T-cell (primary cell): ENCODE measurements at places on chromosomes 3 and 15. TPM values are rescaled to one million over a fixed set of nuclear protein-coding genes. Genes with fewer than 3 reads are reported as not detected.
A peak's percentile ranks its signal among the peaks of the same experiment; 100 is the strongest.

- DNase-seq, result no peak
- H3K4me1 ChIP-seq, result peaks cover 33% of the 10 kb centered on the region
- H3K27ac ChIP-seq, result peak overlapping the region; percentile 72
- no peaks in the 10 kb centered on the region for H3K27me3 ChIP-seq
- H3K4me3 ChIP-seq, result no peak overlapping the region
These were observed 158.7 kb upstream of the BHLHE40 start for GRCh38 chr3:4820296-4821121.

The CERS3 gene
- total RNA-seq, result 1.6 TPM

DNA sequence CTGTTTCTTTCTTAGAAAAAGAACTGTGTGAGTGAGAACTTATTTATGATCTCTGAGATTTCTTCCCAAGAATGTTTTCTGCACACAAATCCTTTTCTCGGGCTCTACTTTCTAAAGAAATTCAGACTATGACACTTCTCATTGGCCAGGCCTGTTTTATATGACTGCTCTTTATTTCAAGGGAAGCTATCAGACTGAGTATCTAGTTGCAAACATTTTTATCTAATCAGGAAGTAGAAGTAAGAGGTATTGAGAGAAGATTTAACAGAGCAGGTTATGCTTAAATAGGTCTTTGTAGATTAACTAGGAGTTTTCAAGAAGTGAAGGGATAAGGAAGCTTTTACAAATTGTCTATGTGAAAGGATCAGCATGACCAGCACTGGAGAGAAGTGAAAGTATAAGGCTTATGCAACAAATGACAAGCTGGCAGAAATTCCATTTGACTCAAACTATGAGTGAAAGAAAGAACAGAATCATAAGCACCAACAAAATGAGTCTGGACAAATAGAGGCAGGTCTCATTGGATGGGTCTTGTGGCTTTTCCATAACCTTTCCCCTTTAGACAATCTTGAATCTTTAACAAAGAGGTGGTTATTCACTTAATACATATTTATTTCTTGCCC is 71.9 kb upstream of the CHL1 start:
- no peaks in the 10 kb centered on the region for H3K27me3 ChIP-seq
- no peaks in the 10 kb centered on the region for H3K36me3 ChIP-seq
- H3K4me3 ChIP-seq, result no peak overlapping the region
- no peak for DNase-seq
- no peak overlapping the region for H3K27ac ChIP-seq
- H3K4me1 ChIP-seq, result no peaks in the 10 kb centered on the region

GRCh38 chr3:107632576-107632975 is 109.8 kb downstream of the BBX start:
- DNase-seq, result no peak
- no peak overlapping the region for H3K27ac ChIP-seq
- H3K27me3 ChIP-seq, result no peaks in the 10 kb centered on the region
- no peaks in the 10 kb centered on the region for H3K36me3 ChIP-seq
- H3K4me3 ChIP-seq, result no peak overlapping the region

The RTF1 gene
- 45.9 TPM for total RNA-seq

DNA sequence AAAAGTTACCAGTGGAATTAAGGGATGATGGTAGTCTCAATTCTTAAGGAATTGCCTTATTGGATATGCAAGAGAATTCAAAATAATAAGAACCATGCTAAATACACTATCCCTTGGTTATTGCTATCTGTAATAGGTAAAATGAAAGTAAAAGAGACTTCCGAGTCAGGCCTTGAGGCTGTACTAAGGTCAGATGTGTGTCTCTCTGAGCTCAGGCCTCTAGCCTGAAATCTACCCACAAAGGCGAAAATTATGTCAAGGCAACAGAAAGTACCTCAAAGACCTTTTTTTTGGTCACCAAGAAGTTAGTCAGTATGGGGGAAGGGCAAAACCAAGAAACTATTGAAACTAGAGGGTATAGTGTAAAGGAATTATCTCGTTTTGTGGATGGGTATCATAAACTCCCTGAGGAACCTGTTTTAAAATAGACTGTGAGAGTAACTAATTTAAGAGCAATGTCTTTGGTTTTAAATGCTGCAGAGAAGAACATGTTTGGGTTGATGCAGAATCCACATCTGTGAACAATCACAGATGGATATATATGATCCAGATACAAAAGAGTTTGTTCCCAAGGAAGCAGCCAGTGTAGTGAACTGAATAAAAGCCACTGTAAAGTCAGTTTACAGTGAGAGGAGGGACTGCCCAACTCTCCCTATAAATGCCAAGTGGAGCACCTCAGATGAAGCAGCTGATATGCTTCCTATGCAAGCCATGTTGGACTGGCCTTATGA is 382.3 kb upstream of the SEMA6D start:
- H3K36me3 ChIP-seq, result no peaks in the 10 kb centered on the region
- DNase-seq, result no peak
- H3K4me1 ChIP-seq, result no peaks in the 10 kb centered on the region
- H3K27me3 ChIP-seq, result no peaks in the 10 kb centered on the region

The CRYGS gene
- 6.5 TPM for total RNA-seq

GRCh38 chr15:100108346-100108745 is 233.4 kb downstream of the ADAMTS17 start:
- H3K27ac ChIP-seq, result no peak overlapping the region
- H3K36me3 ChIP-seq, result no peaks in the 10 kb centered on the region
- H3K27me3 ChIP-seq, result no peaks in the 10 kb centered on the region
- no peak overlapping the region for H3K4me3 ChIP-seq

The C3orf49 gene
- total RNA-seq, result not detected

DNA sequence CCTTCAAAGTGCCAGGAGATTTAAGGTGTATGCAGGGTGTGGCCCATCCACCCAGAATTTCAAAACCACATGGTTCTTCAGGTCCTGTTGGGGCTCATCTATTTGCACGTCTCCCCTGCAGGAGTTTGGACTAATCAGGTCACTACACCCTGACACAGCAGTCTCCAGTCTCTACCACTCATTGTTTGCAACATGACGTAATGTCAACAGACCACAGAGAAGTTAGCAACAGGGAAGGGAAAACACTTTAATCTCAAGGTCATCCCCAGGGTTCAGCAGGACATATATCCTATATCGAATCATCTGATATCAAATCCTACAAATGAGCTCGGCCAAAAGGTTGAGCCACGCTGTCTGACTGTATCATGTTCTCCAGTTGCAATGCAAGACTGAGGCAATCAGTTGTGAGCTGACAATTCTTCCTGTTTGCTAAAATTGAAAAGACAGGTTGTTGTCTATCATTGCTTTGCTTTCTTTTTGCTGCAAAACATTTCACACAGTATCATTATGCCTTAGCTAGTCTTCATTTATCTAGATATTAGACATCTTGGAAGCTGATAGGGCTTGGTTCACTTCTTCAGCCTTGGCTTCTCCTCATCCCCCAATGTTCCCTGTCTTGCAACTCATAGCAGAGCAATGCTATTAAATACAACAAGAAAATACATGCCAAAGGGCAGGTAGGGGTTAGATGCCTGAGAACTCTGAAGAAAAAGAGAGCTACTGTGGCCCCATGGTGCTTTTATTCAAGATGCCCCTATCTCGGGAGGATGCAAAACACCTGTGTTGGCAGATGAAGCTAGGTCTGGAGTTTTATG is 13.4 kb upstream of the LEKR1 start:
- H3K27ac ChIP-seq, result no peak overlapping the region
- H3K4me3 ChIP-seq, result no peak overlapping the region
